ENCODE measurements at places on chromosomes 16 and 17.

- no peak for DNase-seq
Measured at GRCh38 chr17:73598212-73598611, 46.0 kb downstream of the SDK2 start.

GRCh38 chr16:24890746-24891145, 45.0 kb downstream of the SLC5A11 start:
- no peak for DNase-seq

DNA sequence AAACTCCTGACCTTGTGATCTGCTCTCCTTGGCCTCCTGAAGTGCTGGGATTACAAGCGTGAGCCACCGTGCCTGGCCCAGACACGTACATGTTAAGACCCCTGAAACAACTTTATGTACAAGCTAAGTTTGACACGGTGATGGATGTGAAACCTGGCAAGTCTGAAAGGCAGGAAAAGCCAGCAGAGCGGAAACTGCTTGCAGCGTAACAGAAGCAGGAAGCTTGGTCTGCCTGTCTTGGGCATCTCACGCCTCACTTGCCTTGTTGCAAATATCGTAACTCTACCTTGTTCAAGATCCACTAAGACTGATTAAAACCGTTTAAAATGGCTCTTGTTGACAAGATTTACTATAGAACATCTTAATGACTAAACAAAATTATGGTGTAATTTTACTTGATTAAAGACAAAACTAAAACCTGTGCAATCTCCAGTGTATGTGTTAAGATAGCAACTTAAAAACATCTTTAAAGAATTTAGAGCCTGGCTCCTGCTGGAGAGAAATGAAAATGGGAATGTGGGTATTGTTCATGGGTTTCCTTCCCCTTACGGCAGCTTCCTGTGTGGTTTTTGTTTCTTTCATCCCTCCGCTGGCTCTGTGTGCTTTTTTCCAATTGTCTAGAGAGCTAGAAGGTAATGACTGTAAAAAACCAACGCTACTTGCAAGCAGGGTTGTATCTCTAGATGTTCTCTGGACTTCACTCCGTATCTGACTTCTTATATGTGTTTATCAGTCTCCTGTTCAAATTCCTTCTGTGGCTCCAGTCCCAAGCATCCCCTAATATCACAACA, 477.6 kb downstream of the XYLT1 start:
- DNase-seq: no peak

DNA sequence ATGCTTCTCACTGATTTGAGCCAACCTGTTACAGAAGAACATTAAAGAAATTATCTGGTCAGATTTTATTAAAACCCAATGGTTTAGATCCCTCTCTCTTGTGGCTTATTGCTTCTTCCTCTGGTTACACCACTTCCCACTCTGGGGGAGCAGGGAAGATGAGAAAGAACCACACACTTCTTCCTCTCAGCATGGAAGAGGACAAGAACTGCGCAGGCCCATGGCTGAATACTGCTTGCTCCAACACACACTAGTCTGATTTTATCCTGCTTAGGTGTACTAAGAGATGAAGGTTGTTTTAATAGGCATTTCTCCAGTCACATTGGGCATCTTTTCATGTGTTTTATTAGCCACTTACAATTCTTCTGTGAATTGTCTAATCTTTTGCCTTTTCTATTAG, 27.6 kb downstream of the MAP3K3 start:
- no peak for DNase-seq

- DNase-seq: no peak
Measured at GRCh38 chr16:83849421-83849820, 41.6 kb downstream of the HSBP1 start.

DNA sequence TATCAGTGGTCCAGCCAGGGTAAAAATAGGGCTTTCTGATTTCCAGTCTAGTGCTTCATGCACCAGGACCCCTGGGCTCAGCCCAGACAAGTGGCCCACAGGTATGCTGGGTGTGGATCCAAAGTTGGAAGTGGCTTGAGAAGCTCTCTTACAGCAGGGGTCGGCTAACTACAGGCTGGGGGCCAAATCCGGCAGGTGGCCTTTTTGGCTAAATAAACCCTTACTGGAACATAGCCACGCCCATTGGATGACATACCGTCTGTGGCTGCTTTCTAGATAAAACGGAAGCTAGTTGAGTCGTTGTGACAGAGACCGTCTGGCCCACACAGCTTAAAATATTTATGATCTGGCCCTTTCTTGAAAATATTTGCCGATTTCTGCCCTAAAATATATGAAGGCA, 119.0 kb upstream of the CDC42EP4 start:
- DNase-seq: no peak

- no peak for DNase-seq
Measured at GRCh38 chr17:58270476-58271215, 10.1 kb downstream of the MPO start.

- DNase-seq: no peak
Measured at GRCh38 chr17:69428252-69428980, 13.9 kb downstream of the MAP2K6 start.

DNA sequence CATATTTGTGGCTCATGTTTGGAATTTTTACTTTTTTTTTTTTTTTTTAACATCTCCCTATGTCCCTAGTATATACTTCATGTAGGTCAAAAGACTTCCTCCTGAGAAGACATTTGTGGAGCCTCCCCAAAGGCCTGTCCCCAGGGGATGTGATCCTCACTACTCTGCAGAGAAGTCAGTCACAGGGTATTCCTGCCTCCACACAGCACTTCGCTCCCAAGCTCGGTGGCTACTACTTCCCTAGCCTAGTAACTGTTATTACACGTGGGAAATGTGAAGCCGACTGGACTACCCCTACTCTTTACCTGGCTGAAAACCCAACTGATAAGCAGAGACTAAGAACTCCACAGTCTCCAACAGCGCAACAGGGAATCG, 116.8 kb downstream of the HIC1 start:
- no peak for DNase-seq

GRCh38 chr17:62052765-62053338, 12.2 kb downstream of the MED13 start:
- DNase-seq: no peak

GRCh38 chr17:1484060-1484535, 8.4 kb downstream of the MYO1C start:
- DNase-seq: no peak

DNA sequence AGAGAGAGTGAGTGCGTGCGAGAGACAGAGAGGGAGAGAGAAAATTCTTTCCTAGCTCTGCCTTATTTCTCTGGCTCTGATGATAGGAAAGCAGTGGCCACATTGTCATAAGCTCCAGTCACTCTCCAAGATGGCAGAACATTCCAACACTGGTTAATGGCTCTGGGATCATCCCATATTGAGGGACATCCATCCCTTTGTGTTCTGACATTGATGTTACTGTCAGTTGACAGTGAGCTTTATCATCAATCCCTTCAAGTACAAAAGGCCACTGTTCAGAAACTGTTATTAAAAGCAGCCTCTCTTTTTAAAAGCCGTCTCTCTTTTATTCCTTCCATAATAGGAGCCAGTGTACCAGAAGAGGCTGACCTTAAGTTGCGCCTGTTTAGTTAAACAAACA, 1084.9 kb upstream of the RBFOX1 start:
- no peak for DNase-seq

DNA sequence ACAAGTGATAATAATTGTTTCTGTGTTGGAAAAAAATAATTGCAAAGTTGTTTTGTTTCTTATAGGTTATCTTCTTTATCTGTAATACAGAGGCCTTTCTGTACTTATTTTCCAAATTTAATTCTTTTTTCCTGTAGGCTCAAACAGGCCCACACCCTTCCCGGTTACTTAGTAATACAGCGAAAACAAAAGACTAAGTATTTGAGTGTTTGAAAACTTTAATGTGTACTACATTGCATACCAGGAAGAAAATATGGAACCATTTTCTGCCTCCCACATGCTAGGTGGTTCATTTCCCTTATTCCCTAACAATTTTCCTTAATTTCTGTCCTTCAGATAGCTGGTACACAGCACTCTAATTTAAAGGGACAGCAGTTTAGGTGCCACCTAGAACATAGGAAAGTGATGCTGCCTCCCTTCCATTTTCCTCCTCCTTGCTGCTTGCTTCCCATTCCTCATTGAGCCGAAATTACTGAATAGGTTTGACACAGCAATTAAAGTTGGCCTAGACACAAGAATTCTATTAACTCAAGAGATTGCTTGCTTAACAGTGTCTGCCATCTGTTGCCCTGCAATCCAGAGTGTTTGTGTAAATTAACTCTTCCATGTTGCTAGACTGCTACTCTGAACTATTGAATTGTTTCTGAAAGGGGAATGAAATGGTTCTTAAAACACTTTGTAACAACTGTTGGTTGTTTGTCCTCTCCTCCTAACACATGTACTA, 24.2 kb downstream of the CYB5B start:
- DNase-seq: no peak

DNA sequence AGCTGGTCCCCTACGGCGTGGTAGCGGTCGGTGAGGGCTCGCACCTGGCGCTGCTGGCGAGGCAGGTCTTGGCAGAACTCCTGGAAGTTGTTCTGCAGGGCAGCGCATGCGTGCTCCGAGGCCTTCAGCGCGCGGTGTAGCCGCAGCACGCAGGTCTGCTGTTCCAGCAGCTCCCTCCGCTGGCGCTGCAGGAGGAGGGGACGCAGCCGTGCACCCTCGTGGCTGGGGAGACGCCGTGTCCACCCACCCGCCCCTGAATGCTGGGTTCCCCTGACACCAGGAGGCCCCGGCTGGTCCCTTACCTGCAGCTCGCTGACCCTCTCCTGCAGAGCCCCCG, 12.2 kb downstream of the EVPL start:
- no peak for DNase-seq

GRCh38 chr17:1716912-1717695, 6.9 kb upstream of the TLCD2 start:
- DNase-seq: peak; percentile 95

DNA sequence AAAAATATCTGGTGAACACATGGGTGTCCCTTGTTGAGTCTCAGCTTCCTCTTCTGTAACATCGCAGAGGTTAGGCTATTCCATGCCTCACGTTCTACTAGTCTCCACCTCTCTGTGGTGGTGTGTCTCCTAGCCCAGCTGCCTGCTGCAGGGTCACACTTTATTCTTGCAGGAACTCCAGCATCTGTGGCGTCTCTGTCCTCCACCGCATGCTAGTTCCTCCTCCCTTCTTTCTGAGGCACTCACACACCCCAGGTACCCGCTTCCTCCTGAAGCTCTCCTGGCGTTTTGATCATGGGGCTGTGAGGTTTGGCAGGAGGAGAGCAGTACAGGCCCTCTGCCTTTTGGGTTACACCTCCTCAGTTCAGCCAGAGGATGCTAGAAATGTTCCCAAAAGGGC, 9.9 kb upstream of the TEX2 start:
- DNase-seq: no peak

DNA sequence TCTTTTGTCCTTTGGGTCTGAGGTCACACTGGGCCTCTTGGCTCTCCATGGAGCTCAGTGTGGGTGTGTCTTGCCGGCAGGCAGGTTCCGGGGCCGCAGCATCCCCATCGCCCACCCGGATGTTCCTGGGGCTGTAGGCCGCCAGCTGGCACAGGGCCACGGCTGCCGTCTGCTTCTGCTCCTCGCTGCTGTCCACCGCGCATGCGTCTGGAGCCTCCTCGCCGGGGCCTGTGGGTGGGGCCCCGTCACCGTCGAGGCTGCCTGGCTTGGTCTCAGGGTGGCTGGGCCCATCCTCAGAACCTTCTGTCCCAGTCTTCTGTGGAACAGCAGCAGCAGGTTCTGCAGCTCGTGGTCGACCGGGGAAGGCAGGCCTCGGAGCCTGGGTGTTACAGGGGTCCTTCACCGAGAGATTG, 9.6 kb downstream of the ZNF750 start:
- DNase-seq: no peak

DNA sequence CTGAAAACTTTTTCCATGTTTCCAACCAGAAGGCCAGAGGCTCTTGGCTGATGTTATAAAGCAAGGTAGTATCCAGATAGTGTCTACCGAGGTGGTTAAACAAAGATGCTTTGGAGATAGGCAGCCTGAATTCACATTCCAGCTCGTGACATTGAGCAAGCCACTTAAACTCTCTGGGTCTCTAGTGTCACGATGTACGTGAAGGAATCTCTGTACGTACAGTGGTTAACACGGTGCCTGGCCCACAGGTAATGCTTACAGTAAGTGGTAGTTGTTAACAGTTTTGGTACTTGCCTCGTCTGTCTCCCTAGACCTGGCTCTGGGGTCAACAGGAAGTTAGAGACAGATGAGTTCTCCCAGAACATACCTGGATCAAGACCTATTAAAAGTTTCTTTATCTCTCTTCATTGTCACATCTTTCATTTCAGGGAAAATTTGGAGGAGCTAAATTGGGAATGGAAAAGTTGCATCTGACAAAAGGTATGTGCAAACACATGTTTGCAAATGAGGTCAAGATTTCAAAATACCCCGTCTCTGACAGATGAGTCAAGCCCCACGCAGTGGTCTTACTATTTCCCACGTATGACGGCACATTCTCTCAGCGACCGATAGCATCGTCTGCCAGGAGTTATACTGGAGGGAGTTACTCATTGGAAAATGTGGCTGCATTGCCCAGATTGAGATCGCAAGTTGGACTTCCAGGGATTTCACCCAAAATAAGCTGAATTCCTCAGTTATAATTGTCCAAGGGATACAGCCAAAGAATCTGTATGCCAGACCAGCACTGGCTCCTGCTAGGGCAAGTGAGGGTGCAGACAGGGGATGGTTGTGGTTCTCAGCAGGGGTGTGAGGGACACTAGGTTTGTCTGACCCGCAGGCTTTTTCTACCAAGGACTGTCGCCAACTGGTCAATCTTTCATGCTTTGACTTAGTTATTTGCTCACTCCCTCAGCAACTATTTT, 18.9 kb upstream of the MYH10 start:
- no peak for DNase-seq

- DNase-seq: no peak
Measured at GRCh38 chr17:78258323-78259191, 27.1 kb downstream of the TMEM235 start.

GRCh38 chr16:68284847-68285246, 20.5 kb downstream of the SLC7A6 start:
- no peak for DNase-seq

DNA sequence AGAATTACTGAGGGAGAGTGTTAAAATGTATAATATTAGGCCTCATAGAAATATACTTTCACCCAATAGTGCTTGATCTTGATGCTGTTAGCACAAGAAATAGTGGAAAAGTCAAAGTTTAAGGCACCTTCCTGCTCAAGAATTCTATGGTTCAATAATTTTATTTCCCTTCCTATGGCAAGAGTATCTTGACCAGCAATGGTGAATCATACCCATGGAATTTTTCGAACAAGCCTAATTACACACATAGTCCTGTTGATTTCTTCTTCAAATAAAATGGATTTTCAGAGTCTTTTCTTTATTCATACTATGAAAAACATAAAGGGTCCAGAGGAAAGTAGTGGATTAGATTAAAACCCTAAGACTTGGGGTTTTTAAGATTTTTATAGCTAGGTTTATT, 810.6 kb downstream of the CDH11 start:
- no peak for DNase-seq

GRCh38 chr16:72357910-72358309, 186.0 kb upstream of the PMFBP1 start:
- DNase-seq: no peak

GRCh38 chr17:63109661-63110060, 143.6 kb downstream of the TANC2 start:
- DNase-seq: no peak

- DNase-seq: peak; percentile 81
Measured at GRCh38 chr16:81582655-81583441, 138.2 kb downstream of the CMIP start.

- DNase-seq: no peak
Measured at GRCh38 chr16:65776639-65777183, 589.8 kb upstream of the CDH5 start.

- DNase-seq: no peak
Measured at GRCh38 chr16:21684199-21684598, 20.4 kb downstream of the OTOA start.
